ENCODE measurements at places on chromosomes 4 and X.
A peak's percentile ranks its signal among the peaks of the same experiment; 100 is the strongest.

DNA sequence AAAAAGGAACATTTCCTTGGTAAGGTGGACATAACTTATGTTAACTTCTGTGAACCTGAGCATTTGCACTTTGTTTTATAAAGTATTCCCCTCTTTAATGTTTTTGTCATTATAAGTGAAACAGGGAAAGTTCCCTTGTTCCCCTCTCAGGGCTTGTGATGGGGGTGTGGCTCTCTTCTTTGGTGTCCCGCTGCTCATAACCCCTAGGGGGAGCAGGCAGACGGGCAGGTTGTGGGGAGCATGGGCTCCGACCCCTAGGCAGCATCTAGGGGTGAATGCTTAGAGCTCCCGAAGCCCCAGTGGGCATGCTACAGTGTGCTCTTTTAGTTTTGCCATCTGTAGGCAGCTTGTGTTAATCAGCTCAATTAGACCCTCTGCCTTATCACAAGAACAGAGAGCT, 200.4 kb downstream of the DACH2 start:
- DNase-seq: no peak

DNA sequence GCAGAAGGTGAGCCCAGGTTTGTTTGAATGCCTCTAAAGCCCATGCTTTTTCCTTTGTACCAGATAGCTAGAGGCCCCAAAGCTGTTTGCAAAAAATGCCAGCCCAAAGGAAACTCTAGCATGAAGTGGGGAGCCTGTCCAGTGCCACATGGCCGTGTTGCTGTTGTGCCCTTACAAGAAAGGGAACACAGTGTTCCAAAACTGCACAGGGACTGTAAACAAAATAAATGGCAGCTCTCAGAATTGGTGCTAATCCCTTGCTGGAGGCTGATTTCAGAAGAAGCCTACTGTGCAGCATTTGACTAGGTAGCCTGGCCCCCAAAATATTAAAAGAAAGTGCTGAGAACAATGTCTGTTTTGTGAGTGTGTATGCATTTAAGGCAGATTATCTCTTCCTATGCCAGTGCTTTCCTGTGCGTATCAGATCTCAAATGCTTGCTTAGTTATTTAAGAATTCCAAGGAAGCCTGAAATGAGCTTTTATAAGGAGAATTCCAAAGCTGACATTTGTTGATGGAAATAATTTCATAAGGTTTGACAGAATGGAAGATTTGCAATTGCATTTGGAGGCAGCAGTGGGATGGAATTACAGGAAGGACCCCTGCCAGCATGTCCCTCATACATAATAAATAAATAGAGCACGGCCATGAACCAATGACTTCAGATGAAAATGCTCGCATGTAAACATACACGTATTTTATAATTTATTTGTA, 115.7 kb downstream of the IRF2 start:
- DNase-seq: no peak

GRCh38 chr4:71283642-71284257, 55.1 kb upstream of the SLC4A4 start:
- DNase-seq: no peak

DNA sequence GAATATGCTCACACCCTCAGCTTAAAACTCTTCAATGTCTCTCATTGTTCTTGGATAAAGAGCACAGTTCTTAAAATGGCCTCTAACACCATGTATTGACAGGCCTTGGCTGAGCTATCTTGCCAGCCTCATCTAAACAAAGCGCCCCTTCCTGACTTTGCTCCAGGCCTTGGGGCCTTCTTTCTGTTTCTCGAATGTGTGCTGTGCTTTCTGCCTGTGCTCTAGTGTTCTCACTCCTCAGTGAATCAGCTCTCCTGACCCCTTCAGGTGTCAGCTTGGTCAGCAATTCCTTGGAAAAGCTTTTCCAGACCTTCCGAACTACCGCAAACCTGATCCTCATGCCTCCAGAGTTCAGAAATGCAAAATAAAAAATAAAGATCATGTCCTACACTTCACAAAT, 346.3 kb upstream of the FSTL5 start:
- no peak for DNase-seq

- DNase-seq: no peak
Observed at GRCh38 chr4:5276475-5277075, 225.3 kb downstream of the STK32B start.

DNA sequence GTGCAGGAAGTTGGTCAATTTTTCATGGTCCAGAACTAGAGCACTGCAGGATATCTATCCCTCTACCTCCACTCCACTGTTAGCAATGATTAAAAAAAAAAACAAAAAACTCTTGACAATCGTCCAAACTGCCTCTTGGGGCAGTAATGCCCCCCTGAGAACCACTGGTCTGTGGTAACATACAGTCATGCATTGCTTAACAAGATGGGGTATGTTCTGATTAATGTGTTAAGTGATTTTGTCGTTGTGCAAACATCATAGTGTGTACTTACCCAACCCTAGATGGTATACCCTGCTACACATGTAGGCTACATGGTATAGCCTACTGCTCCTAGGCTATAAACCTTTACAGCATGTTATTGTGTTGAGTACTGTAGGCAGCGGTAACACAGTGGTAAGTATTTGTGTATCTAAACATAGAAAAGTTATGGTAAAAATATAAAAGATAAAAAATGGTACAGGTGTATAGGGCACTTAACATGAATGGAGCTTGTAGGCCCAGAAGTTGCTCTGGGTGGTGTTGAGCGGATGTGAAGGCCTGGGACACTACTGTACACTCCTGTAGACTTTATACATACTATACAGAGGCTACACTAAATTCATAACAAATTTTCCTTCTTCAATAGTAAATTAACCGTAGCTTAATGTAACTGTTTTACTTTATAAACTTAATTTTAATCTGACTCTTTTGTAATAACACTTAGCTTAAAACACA, 34.1 kb downstream of the ART3 start:
- DNase-seq: no peak

DNA sequence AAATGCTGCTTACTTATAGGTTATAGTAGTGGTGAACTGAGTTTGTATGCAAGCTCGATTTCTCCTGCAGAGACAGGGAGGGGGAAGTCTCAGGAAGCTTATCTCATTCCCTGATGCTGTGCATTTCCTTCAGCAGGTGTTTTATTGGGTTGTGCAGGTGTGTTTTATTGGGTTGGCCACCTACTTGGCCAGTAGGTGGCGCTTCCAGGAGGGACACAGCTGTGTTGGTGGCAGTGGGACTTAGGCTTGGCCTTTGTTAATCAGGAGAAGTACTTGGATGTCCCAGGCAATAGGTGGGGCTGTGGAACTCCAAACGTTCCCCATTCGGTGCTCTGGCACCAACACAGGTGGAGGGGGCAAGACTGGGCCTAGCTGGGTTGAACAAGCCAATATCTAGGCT, 196.0 kb upstream of the DCAF8L1 start:
- DNase-seq: no peak

- no peak for DNase-seq
Observed at GRCh38 chr4:1323635-1324442, 23.2 kb upstream of the UVSSA start.

- no peak for DNase-seq
Observed at GRCh38 chrX:12890467-12890866, 16.0 kb upstream of the TLR8 start.

DNA sequence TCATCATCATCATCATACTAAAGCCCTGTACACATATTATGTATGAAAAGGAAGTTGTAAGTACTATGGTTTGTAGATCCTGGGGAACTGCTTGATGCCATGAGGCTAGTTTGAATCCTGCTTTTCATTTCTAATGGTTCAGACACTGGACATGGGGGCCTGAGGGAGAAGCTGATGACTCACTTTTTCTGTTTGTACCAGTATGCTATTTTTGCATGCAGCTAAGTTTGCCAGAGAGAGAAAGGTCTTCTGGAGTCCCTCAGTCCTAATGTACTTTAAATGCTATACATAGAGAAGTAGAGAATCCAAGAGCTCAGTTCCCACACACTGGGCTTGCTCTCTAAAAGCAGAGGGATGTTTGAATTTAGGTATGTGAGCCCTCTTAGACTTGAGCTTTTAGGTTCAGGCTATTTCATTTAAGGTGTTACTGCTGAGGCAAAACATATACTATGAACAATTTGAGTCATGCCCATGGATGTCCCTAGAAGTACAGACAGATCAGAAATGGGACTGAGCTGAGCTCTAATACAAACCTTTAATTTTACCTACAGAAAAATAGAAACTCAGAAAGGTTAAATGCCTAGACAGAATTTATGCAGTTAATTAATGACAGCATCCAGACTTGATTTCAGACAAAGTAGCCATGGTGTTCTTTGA, 17.6 kb upstream of the HS3ST1 start:
- no peak for DNase-seq

DNA sequence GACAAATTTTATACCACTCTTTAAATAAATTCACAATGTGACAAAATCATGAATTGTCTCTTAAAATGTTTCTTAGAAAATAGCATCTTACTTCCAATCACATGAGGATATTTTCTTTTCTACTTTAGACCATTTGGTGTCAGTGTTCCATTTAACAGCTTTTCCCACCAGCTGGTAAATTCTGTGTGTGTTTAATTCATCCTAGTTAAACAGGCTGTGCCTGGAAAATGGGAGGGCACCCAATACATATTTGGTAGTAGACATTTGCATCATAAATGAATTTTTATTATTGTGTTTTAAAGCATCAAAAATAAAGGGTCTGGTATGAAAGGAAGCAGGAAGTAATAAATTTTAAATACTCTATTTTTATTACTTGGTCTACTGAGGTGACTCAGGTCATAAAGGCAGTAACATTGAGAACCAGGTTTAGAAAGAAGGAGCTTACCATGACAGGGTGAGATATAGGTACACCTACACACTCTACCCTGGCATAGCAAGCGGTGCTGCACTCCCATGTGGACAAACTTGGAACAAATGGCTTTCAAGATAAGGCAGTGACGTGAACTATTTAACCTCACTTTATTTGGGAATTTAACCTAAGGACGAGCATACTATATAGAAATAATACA, 344.5 kb downstream of the BMPR1B start:
- DNase-seq: no peak

DNA sequence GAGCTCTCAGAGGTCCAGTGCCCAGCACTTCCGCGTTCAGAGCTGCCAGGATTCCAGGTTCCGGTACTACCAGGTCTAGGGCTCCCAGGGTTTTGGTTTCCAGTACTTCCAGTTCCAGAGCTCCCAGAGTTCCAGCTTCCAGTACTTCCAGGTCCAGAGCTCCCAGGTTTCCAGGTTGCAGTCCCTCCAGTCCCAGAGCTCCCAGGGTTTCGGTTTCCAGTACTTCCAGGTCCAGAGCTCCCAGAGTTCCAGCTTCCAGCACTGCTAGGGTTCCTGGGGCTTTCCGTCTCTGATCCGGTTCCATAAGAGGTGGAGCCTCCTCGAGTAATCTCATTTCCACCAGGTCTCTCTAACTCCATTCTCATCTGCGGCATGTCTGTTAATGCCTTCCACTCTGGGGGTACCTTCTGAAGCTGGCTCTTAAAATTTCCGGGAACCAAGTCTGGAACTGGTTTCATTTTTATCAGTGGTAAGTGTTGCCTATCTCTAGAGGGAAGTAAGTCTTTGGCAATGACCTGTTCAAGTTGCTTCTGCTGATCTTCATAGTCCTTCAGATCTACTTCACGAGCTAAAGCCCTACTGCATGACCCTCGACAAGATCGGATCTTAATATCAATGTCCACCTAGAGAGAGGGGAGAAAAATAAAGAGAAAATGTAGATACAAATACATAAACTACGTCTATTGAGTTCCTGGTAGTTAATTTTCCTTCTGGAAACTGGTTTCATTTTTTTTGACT, 4.1 kb downstream of the FGA start:
- no peak for DNase-seq

GRCh38 chrX:19904778-19905367, 17.5 kb upstream of the SH3KBP1 start:
- peak; percentile 9 for DNase-seq

DNA sequence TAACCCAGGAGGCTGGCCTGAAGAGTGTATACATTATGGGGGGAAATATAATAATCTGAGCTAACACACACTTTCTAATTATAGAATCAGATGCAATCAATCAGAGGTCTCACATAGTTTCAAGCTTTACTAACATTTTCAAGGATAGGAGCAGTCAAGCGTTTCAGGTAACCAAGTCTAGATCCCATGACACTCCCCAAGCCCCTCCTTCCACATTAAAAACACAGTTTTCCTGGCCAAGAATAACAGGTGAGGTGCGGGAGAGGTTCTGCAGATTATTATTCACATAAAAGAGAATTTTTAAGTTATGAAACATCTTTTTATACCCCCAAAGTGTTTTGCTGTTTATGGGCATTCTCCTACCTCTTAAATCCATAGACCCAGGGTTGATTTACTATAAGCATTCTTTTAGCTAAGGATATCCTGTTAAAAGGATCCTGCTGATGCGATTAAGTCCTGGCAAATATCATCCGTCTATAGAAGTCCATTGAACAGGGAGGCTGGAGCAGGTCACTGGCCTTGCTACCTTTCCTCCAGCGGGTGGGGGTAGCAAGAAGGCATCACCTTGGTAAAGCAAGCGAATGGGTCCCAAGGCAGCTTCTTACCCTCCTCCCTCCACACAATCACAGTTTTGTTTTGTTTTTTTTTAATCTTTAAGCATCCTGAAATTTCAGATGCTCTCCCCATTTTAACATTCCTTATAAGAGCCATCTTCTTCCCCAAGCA, 104.7 kb upstream of the GPM6A start:
- no peak for DNase-seq

DNA sequence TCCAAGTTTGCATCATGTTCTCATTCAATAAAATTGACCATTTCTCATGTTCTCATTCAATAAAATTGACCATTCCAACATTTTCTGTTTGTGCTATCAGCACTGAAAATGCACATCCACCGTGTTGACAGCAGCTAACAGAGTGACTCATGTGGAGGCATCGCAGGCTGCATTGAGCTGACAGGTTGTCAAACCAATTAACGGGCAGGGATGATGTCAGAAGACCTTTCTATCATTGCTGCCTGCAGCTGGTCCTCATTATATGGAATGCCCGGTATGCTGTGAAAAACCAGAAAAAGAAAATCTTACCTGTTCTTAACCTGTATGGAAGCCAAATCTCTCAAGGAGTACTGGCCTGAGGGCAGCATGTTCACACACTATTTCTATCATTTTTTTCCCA, 202.0 kb downstream of the SMIM20 start:
- DNase-seq: no peak

- no peak for DNase-seq
Observed at GRCh38 chr4:22778547-22779163, 85.9 kb downstream of the GBA3 start.

GRCh38 chr4:73831569-73831968, 4.9 kb upstream of the CXCL6 start:
- DNase-seq: no peak
